Camera-type eye (tissue), 1 donor: ENCODE measurements at places on chromosomes 5 and 9. TPM values are rescaled to one million over a fixed set of nuclear protein-coding genes. Genes with fewer than 3 reads are reported as not detected.

FGD3 gene
- total RNA-seq: 5.6 TPM

RASGRF2 gene
- total RNA-seq: 55.9 TPM

PCDHB8 gene
- 3.4 TPM for total RNA-seq

NUTM2F gene
- not detected for total RNA-seq

SLC25A2 gene
- total RNA-seq: not detected

SPATA31D4 gene
- not detected for total RNA-seq

SLC34A1 gene
- not detected for total RNA-seq

ZNF658 gene
- 18.3 TPM for total RNA-seq

FGFR4 gene
- 8.6 TPM for total RNA-seq
